ENCODE measurements at places on chromosomes 1 and 21. TPM values are rescaled to one million over a fixed set of nuclear protein-coding genes. Genes with fewer than 3 reads are reported as not detected.

RIMKLA gene
- total RNA-seq, result 0.74 TPM

C1QA gene
- not detected for total RNA-seq

SYT2 gene
- total RNA-seq, result 0.68 TPM

CHRM3 gene
- 0.03 TPM for total RNA-seq

GIPC2 gene
- 0.07 TPM for total RNA-seq

PTPN22 gene
- total RNA-seq, result not detected

AKR7A3 gene
- 0.06 TPM for total RNA-seq

VAV3 gene
- total RNA-seq, result 0.66 TPM

SMG5 gene
- 43.0 TPM for total RNA-seq

SMCP gene
- total RNA-seq, result not detected

SLC22A15 gene
- 1.0 TPM for total RNA-seq

SWT1 gene
- total RNA-seq, result 1.5 TPM

FMO3 gene
- not detected for total RNA-seq

PCP4L1 gene
- total RNA-seq, result 0.12 TPM

ADORA1 gene
- total RNA-seq, result 0.90 TPM

ITLN2 gene
- 0.96 TPM for total RNA-seq

DHCR24 gene
- 46.8 TPM for total RNA-seq

LCE1B gene
- not detected for total RNA-seq

C4BPA gene
- total RNA-seq, result 0.99 TPM

AK5 gene
- 7.9 TPM for total RNA-seq

S100A4 gene
- total RNA-seq, result 1,517 TPM

WNT2B gene
- 0.21 TPM for total RNA-seq

DCST1 gene
- not detected for total RNA-seq

GABRD gene
- 0.46 TPM for total RNA-seq

PTPN7 gene
- not detected for total RNA-seq

Measured in A549 treated with Hydrocortisone at 1 μM for 4 hours (cell line).